GDM1 (cell line): ENCODE measurements at places on chromosomes 2 and 18.

GRCh38 chr2:23208339-23208738 lies 176.6 kb upstream of the KLHL29 start:
- DNase-seq: no peak

GRCh38 chr2:65204461-65205210 lies 23.0 kb upstream of the ACTR2 start:
- DNase-seq: no peak

GRCh38 chr2:29050591-29050990 lies 23.7 kb downstream of the PCARE start:
- no peak for DNase-seq

DNA sequence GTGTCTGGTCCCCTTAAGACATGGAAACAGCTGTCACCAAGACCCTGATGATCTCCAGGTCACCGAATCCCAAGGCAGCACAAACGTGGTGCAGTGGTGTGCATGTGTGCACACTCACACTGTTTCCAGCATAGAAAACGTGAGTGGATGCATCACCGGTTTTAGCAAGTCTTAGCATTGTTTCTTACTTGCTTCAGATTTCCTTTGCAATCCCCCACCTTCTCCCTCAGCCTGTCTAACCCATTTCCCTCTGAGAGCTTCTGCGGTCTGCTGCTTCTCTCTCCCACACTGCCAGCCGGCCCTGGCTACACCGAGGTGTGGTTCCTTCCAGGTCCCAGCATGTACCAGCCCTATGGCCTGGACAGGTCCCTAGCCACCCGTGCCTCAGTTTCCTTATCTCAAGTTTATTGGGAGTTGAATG lies 343.4 kb upstream of the HS6ST1 start:
- peak; percentile 65 for DNase-seq

DNA sequence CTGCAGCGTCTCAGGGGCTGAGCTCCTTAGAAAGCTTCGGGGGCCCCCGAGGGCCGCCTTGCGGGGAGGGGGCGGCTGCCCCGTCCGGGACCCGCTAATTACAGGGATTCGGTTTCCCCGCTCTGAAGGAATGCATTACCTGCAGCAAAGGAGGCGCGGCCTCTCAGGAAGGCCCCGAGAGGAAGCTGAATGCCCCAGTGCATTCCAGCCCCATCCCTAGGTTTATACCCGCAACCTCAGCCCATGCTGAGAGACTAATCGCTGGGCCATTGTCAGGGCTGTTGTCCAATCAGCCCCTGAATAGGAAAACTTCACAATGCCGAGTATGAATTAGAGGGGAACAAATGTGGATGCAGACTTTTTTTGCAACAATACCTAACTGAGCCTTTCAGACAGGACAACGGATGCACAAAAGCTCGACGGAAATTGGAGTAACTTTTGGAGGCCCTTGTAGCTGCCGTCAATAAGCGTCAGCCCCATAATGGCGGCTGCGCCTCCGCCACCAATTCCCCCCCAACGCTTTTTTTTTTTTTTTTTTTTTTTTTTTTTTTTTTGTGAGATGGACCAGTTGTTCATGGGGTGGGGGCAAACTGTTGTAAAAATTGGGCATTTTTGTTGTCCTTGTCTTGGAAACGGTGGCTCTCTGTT lies 138.6 kb upstream of the SIX3 start:
- DNase-seq: no peak

GRCh38 chr2:216685327-216685875 lies 9.9 kb downstream of the IGFBP5 start:
- DNase-seq: no peak

- no peak for DNase-seq
These were observed 57.2 kb downstream of the LIPG start for GRCh38 chr18:49618742-49619681.

- no peak for DNase-seq
These were observed 93.3 kb downstream of the AOX1 start for GRCh38 chr2:200679127-200679526.

GRCh38 chr2:235043762-235044500 lies 92.1 kb downstream of the SH3BP4 start:
- DNase-seq: no peak

DNA sequence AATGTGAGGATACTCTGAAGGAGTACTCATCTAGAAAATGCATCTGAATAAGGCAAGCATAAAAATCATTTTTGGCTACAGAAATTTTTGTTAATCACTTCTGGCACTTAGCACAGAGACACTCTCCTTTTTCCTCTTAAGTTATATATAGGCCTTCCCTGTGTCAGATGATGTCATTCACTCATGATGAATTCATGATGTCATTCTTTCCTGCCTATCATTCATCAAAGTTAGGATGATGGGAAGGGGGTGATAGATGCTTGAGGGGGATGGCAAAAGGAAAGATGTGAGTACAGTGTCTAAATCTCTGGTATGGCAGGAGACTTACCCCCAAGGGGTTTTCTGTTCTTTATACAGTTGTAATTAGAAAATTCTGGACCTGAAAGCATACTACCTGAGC lies 42.0 kb downstream of the MAP3K20 start:
- DNase-seq: no peak

DNA sequence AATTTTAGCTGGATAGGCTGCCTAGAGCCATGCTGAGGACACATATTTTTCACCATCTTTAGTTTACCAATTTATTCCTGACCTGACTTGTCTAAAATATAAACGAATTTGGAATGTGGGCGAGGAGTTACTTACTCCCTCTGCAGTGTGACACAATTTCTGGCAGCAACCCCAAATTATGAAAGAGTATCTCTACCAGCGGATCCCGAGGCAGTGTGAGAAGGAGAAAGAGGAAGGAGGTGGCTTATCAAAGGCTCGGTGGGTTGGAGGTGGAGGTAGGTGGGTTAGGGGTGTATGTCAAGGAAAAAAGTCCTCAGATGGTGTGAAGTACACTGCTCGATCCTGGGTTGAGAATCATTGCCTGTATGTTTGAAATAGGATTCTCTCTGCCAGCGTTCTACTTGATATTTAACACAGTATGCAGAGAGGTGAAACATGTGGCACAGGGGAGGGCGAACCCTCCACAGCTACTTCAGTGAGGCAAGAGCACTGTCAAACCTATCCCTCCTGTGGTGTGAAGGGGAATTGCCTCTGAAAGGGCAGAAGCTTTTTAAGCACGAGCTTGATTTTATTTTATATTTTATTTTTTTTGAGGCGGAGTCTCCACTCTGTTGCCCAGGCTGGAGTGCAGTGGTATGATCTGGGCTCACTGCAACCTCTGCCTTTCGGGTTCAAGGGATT lies 76.0 kb downstream of the RFTN2 start:
- no peak for DNase-seq

DNA sequence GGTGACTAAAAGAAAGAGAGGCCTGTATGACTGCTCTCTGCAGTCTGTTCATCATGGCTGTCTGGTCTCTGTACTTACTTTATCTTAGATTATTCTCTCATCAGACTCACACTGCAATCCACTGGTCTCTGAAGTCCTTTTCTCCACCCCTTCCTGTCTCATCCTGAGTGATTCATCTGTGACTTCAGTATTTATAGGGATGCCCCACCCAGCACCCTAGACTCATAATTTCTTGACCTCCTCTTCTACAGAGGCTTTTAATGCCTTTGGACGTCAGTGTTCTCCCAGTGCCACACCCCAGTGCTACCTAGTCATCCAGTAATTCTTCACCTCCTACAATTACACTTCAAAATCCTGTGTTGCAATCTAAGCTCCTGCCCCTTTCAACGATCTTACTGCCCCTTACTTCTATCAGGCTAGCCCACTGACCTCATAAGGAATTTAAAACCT lies 14.9 kb upstream of the ITPRID2 start:
- no peak for DNase-seq

DNA sequence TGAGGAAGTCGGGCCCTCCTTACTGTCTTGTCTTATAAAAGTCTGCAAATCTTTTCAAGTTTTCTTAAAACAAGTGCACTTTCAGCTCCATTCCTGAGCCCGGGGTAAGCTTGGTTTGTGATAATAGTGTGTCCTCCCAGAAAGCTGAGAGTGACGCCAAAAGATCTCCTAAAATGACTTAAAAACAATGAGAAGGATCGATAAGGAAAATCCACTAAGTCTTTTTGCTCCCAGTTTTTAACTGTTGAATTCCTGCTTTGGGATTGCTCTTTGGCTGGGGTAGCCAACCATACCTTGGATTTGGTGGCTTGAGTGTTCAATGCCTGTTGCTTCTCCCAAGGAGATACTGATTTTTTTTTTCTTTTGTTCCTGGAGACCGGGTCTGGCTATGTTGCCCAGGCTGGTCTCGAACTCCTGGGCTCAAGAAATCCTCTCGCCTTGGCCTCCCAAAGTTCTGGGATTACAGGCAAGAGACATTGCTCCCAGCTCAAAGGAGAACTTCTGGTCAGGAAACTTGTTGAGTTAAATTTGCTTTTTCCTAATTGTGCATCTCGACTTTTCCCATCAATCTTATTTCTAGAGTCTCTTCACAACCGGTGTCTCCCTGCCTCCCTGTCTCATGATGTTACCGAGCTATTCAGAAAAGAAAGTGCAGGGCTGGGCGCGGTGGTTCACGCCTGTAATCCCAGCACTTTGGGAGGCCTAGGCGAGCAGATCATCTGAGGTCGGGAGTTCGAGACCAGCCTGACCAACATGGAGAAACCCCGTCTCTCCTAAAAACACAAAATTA lies 3.0 kb downstream of the TGIF1 start:
- DNase-seq: no peak

- no peak for DNase-seq
These were observed 10.6 kb upstream of the GALNT5 start for GRCh38 chr2:157246765-157247407.

DNA sequence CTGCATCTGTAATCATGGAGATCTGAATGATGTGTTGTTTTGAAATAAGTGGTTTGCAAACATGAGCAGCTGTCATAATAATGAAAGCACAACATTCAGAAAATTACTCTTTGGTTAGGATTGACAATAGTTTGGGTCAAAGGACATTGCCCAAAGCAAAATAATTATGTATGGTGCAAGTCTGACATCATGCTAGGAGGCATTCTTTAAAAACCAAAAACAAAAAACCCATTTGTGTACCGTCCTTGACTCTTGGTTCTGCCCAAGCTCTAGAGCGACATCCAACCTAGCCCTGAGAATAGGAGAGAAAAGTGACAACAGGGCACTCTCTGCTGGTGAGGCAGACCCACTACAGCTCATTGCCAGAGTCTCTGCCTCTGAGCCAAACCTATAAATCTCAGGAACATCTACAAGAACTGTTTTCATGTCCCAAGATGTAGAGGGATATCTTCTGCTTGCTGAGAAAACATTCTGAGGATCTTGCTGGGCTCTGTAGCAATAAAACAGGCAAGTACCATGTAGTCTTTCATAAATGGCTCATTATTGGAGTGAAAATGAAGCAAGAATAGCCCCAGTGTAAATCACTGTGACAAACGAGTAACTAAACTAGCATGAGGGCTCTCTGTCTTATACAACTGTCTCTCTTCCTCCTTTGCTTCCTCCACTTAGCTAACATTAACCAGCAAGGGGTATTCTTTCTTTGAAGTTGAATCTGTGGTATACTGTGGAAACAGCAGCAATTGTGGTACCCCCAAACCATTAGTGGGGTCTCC lies 266.8 kb upstream of the CXCR4 start:
- peak; percentile 22 for DNase-seq
